Heart right ventricle (tissue), 16 donors: ENCODE measurements at places on chromosomes 13 and 19. TPM values are rescaled to one million over a fixed set of nuclear protein-coding genes. Genes with fewer than 3 reads are reported as not detected.

The KASH5 gene
- polyA plus RNA-seq: not detected

The CFD gene
- 567 TPM for polyA plus RNA-seq

The ZNF229 gene
- 2.6 TPM for polyA plus RNA-seq

The KIR3DL2 gene
- not detected for polyA plus RNA-seq

The PRR36 gene
- 0.01 TPM for polyA plus RNA-seq

The CFAP97D2 gene
- polyA plus RNA-seq: not detected

The ZNF677 gene
- 7.9 TPM for polyA plus RNA-seq

The TGFBR3L gene
- 1.9 TPM for polyA plus RNA-seq

The FBN3 gene
- polyA plus RNA-seq: not detected

The FCAR gene
- polyA plus RNA-seq: not detected

The SPART gene
- 15.9 TPM for polyA plus RNA-seq

The LTBP4 gene
- polyA plus RNA-seq: 114 TPM

The FCHO1 gene
- 0.61 TPM for polyA plus RNA-seq

The RNF17 gene
- polyA plus RNA-seq: 0.14 TPM

The FFAR3 gene
- polyA plus RNA-seq: not detected

The TMEM150B gene
- not detected for polyA plus RNA-seq

The USPL1 gene
- 9.7 TPM for polyA plus RNA-seq

The SYNE4 gene
- polyA plus RNA-seq: 0.37 TPM

The DCT gene
- 0.22 TPM for polyA plus RNA-seq

The GRAMD1A gene
- polyA plus RNA-seq: 38.7 TPM

The FPR1 gene
- 0.95 TPM for polyA plus RNA-seq

The CGB2 gene
- not detected for polyA plus RNA-seq

The TTYH1 gene
- polyA plus RNA-seq: 1.8 TPM

The KLK1 gene
- polyA plus RNA-seq: 0.39 TPM

The F10 gene
- 4.6 TPM for polyA plus RNA-seq

The RFX2 gene
- 6.6 TPM for polyA plus RNA-seq

The ZNF285 gene
- polyA plus RNA-seq: 4.5 TPM

The N4BP2L2 gene
- polyA plus RNA-seq: 28.2 TPM

The CYP4F8 gene
- polyA plus RNA-seq: not detected

The FOXA3 gene
- polyA plus RNA-seq: 0.01 TPM

The SCN1B gene
- polyA plus RNA-seq: 24.5 TPM

The PSG2 gene
- polyA plus RNA-seq: not detected

The FTL gene
- 1,046 TPM for polyA plus RNA-seq

The ZNF554 gene
- 6.7 TPM for polyA plus RNA-seq

The UHRF1 gene
- polyA plus RNA-seq: 0.39 TPM

The SLC25A41 gene
- polyA plus RNA-seq: 1.4 TPM

The CEACAM4 gene
- polyA plus RNA-seq: 0.29 TPM

The DAND5 gene
- polyA plus RNA-seq: 0.71 TPM

The SERPINE3 gene
- not detected for polyA plus RNA-seq

The SLC25A42 gene
- 18.1 TPM for polyA plus RNA-seq

The PSG4 gene
- not detected for polyA plus RNA-seq

The SSC5D gene
- 0.72 TPM for polyA plus RNA-seq
